SJCRH30 (cell line): ENCODE measurements at places on chromosomes 3 and 15.

- DNase-seq: no peak
Observed at GRCh38 chr15:29529043-29529442, 259.4 kb upstream of the NSMCE3 start.

DNA sequence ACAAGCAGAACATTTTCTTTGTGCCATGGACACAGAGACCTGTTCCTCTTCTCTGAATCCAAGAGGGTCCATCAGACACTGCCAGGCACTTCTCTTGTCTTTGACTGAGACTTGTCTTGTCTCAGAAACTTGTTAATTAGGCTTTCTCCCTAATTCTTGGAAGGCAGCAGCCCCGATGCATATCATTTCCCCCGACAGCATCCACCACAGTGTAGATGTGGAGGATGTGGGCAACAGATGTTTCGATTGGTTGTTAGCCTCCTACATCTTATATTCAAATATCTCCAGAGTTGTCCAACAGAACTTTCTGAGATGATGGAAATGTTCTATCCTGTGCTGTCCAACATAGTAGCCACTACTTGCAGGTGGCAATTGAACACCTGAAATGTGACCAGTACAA lies 15.5 kb downstream of the GASK1A start:
- DNase-seq: no peak

DNA sequence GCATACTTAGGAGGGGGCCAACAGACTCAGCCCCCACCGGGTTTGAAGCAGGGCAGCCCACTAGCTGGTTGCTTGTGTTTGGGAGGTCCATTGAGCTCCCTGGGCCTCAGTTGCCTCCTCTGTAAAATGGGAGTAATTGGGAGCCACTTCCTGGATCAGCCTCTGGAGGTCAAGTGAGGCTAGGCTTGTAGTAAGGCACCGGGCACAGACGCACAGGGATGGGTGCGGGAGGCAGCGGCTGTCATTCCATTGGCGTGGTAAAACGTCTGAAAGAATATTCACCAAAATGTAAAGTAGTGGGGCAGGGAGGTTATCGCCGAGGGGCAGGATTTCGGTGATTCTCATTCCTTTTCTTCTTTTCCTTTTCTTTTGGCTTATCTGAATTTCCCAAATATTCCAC lies 64.6 kb downstream of the TLE3 start:
- DNase-seq: no peak

GRCh38 chr3:23671851-23672589 lies 133.7 kb upstream of the UBE2E1 start:
- DNase-seq: no peak

GRCh38 chr15:84010246-84010645 lies 225.3 kb upstream of the GOLGA6L4 start:
- DNase-seq: no peak

- no peak for DNase-seq
Observed at GRCh38 chr3:122893282-122893681, 98.4 kb downstream of the SLC49A4 start.

- DNase-seq: no peak
Observed at GRCh38 chr15:67076147-67076843, 10.9 kb downstream of the SMAD3 start.

DNA sequence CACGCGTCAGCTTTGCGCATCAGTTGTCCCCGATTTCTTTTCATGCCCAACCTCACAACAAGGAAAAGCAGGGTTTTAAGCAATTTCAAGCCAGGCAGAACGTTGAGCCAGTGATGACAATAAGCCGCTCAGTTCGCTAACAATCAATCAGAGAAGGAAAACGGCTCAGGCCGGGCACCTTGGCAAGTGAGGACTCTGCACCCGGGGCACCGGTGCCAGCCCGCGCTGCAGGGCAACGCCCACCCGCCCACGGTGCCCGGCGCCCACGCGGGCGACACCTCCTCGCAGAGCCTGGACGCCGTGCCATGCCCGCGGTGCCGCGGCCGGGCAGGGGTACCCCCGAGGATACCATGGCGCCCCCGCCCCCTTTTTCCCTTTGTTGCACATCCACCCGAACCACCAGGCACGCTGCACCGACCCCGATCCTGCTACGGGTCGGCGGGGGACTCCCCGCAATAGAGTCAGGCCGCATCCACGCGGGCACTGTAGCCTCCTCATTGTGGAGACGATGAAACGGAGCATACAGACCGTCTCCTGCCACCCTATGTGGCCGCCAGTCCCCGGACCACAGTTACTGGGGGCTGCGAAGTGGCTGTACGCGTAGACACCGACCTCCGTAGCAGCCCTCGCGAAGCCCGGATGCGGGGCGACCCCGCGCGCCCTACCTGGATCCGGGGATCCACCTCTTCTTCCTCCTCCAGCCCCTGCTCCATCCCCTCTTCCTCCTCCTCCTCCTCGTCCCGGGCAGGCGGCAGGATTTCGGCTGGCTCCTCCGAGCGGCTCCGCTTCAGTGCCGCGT lies 581 bp downstream of the SH3BP5 start:
- peak; percentile 13 for DNase-seq

- DNase-seq: no peak
Observed at GRCh38 chr15:64134345-64134829, 17.1 kb upstream of the SNX22 start.

DNA sequence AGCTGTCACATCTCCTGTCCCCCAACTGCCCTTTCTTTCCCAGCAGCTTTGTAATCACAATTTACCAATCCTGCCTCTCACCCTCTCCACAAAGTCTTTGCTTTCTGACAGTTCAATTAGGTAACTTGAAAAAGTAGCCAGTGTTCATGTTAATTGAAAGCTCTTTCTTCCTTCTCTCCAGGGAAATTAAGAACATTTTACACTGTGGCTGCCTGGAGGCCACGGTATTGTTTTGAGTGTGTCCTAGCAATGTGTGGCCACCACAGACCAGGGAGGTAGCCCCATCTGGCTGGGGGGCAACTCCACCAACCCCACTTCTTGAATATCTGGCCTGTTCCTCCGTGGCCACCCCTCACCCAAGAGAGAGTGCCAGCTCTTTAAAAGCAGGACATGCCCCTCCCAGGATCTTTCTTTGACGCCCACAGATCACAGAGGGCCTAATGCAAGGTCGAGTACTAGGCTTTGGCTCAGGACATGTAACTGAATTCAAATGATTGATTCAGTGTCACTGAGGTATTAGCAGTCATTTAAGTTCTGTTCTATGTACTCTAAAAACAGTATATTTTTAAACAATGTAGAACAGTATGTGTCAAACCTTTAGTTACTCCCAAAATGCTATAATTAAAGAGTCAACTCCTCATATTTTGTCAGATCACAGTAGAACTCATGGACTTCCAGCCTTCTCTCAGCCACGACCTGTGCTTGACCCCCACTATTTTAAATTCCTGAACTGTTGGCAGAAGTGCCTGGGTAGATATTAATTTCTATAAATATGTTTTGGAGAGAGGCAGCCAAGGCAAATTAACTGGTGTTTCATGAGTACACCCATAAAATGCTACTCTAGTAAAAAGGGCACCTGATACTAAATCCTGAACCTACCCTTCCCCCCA lies 164.5 kb downstream of the TNIK start:
- DNase-seq: no peak

DNA sequence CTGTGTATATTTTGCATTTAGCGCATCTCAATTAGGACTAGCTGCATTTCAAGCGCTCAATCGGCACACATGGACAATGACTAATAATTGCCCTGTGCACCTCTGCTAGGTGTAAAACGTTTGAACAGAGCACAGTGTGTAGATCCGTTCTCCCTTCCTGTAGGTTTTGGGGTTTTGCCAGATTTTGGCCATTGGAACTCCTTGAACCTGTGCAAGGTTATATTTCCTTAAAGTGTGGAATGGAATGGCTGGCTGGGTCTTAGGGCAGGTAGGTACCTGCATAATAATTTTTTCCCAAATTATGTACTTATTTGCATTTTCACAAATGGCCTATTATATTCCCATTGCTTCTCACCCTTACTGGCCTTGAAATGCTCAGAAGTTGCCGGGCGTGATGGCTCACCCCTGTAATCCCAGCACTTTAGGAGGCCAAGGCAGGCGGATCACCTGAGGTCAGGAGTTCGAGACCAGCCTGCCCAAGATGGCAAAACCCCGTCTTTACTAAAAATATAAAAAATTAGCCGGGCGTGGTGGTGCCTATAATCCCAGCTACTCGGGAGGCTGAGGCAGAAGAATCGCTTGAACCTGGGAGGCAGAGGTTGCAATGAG lies 777 bp downstream of the RNU5B-1 start:
- DNase-seq: no peak

DNA sequence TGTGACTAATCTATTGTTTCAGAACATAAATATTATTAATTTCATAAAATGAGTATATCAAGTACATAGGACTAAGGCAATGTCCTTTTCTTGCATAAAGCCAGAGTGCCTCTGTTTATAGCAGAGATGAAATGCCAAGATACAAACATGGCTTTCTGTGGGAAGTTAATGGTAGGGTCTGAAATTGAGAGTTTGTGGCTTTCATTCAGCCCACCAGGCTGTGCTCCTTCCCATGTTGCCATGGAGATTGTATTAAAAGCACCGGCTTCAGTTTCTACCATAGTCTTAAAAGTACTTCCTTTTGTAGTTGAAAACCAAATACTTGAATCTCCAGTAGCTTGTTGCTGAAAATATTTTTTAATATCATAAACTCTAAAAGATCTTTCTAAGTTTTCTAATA lies 114.0 kb downstream of the LRRC28 start:
- DNase-seq: no peak

DNA sequence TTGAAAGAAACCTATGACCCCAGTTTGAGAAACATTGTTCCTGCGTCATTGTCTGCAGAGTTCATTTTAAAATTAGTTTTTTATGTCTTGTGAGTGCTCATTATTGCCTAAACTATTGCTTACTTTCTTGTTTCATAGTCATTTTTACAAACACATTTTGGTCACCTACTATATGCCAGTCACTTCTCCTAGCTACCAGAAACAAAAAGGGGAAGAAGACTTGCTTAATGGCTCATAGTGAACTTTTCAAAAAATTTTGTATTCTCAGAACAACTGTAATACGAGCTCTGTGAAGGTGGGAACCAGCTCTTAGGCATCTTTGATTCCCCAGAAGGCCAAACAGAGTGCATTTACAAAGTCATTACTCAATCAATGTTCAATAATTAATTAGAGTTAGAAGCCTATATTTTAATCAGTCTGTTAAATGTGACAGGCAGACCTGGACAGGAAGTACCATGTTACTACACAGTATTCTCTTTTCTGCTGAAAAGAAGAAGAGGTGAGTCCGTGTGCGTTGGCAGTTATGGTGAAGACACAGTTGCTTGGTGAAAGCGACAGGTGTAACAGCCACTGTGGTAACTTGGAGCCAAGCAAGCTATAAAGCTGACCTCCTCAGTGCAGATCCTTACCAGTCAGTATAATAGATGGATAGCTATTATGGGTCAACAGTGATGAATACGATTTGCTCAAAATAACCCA lies 46.6 kb downstream of the DPPA2 start:
- DNase-seq: no peak

DNA sequence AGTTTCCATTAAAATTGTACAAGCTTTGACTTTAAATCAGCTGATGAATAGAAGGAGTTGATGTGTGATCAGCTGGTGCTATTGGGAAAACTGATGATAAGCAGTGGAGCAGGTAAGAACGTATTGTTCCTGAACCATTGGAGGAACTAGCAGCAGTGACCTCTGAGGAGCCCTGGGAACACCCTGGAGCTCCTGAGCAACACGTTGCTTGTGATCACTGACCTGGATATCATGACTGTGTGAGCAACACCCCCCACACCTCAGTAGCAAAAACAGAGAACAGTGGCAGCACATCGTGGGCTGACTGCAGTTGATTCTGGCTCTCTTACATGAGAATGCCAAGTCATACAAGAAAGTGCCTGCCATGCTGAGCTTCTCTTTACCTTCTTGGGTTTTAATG lies 72.9 kb downstream of the BLM start:
- DNase-seq: no peak

- no peak for DNase-seq
Observed at GRCh38 chr15:90004671-90005070, 3.5 kb downstream of the ZNF710 start.

DNA sequence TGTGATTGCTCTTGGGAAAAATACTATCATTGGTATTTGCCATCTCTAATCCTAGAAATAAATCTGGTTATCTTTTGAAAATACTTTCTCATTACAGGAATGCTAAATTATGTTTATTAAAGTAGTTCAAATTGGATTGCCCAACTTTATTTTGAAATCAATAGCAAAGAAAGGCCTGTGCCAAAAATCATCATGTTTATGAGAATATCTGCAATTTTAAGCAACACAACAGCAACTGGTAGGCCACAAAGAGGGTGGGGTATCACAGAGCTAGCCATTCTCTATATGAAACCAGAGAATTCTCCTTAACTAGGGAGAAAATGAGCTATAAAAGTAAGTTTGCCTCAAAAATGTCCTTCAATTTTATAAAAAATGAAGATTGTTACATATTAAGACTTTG lies 11.9 kb upstream of the TM4SF19 start:
- no peak for DNase-seq

- no peak for DNase-seq
Observed at GRCh38 chr15:76209523-76209922, 101.7 kb downstream of the ETFA start.

- DNase-seq: peak; percentile 67
Observed at GRCh38 chr15:31391687-31392671, 65.3 kb downstream of the KLF13 start.

DNA sequence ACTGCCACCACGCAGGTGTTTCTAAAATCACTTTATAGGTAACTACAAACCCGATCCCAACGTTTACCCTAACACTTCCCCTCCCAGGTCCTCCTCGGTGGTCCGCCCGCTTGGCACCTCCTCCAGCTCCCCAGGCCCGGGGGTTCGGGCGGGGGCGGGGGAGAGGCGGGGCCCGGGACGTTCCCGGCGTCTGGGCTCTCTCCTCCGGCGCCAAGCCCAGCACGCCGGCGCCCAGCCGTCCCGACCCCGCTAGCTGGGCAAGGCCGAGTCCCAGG lies 562 bp downstream of the CGGBP1 start:
- no peak for DNase-seq

DNA sequence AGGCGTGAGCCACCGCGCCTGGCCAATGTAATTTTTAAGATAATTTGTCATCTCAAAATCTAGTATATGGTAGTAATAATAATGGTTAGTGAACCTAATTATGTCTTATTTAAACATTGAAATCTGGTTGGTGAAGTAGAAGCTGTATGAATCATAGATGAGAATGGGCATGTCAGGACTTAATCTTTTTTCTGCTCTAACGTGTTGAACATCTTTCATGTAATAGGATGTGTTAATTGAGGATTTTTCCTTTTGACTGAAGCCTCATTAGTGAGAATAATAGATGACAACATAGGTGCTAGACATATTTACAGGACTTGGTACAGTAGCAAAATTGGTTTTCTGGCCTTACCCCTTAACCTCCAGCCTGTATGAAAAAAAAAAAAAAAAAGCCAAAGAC lies 835.6 kb downstream of the IGSF11 start:
- DNase-seq: no peak

DNA sequence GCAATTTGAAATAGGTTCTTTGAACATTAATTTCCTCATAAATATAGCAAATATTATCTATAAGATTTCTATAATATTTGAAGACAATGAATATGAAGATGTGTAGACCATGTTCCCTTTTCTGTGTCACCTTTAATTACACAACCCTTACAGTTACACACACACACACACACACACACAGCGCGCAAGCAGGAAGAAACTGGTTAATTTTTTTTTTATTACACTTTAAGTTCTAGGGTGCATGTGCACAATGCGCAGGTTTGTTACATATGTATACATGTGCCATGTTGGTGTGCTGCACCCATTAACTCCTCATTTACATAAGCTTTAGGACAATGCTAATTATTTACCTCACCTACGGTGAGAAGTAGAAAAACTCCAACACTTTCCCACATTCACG lies 122.9 kb downstream of the TPRG1 start:
- no peak for DNase-seq

GRCh38 chr3:102378216-102378615 lies 56.6 kb upstream of the ZPLD1 start:
- DNase-seq: no peak
